Substantia nigra (tissue), 51 donors: ENCODE measurements at places on chromosomes 3 and 15.

- no peak for DNase-seq
Observed at GRCh38 chr3:188534633-188535032, 380.7 kb downstream of the LPP start.

DNA sequence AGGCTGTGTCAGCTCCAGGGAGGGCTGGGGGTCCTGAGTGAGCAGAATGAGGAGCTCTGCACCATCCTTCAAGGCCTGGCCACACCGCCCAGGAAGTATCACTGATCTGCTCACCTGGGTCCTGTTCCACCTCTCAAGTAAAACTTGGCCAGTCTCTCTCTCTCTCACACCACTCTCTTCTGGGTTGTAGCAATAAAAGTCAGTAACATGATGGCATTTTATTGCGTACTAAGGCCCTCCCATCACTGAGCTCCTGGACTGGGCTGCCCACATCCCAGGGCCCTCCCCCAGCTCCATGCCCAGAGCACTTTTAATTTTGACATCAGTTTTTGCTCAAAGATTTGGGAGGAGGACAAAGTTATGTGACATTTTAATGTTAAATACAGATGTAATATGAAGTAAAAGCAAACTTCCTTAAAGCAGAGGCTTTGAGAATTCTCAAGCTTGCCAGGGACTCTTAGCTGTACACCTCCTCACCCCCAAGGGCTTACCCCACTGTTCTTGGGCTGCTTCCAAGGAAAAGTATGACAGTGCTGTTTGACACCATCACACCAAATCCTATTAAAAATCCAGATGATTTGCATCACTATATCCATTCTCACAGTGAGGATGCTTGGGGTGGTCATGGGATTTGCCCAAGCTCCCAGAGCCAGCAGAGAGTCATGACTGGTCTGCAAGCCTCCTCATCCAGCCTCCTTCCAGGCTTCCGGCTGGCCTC, 105.1 kb upstream of the SLCO2A1 start:
- no peak for DNase-seq

- DNase-seq, result no peak
Observed at GRCh38 chr3:4717363-4717740, 224.2 kb downstream of the ITPR1 start.

DNA sequence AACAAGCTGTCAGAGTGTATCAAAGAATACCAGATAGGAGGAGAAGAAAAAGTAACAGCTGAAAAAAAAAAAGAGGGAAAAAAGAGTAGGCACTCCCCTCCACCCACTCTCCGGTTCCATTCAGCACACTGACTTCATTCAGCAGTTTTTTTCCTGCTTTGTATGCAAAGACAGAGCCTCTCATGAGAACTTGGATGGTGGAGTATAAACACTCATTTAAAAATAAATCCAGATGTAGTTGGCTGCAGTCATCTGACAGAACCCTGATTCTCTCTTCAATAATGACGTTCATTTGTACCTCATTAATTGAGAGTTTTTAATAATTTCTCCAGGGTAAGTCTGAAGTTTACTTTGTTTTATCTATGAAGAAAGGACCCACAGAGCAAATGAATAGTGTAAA, 81.0 kb downstream of the TMEM108 start:
- DNase-seq, result no peak

GRCh38 chr3:150180334-150180733, 209.6 kb upstream of the PFN2 start:
- no peak for DNase-seq
